ENCODE measurements at places on chromosomes 11 and 22.

- DNase-seq: peak; percentile 85
Observed at GRCh38 chr11:75583718-75584658, 21.9 kb downstream of the SERPINH1 start.

GRCh38 chr22:44933666-44934453, 75.9 kb downstream of the PHF21B start:
- no peak for DNase-seq

DNA sequence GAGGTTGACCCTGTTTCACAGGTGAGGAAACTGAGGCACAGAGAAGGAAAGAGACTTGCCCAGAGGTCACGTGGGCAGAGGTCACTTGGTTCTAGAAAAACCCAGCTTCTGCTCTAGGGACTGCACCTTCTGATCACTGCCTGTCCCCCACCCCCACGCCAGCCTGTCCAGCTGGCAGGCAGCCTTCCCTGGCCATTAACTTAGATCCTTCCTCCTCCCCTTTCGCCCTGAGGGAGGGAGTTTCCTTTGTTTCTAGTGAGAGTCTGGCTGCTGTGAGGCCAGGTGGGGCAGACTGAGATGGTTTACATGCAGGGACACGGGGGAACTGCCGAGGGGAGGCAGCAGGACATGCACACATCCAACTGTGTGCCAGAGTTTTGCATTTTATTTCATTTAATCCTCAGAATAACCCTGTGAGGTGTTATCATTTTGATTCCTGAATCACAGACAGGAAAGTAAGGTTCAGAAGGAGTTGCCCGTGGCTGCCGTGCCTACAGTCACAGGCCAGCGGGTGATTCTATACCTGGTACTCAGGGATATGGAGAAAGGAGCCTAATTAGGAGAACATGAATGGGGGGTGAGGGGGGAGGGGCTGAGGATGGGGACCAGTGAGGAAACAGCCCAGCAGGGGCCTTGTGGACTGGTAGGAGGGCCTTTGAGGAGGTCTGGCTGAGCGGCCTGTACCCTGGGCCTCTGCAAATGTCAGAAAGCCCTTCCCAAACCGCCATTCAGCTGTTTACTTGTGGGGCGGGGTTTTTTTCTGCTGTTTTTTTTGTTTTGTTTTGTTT, 3.4 kb downstream of the FAM83F start:
- peak; percentile 94 for DNase-seq

GRCh38 chr22:22185844-22186499, 58.6 kb upstream of the VPREB1 start:
- DNase-seq: no peak

DNA sequence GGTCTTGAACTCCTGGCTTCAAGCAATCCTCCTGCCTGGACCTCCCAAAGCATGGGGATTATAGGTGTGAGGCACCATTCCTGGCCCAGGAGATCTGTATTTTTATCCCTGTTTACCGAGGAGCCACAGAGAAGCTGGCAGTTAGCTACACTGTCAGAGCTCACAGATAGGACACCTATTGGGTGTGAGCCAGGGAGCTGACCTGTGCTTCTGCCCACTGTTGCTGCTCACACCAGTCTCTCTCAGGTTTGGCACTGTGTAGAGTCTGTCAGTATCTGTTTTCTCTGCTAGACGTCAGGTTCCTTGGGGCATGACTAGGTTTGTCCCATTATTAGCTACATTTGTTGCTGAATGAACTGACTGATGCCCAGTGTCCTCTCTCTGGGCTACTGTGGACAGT, 17.5 kb downstream of the PPP6R2 start:
- no peak for DNase-seq

GRCh38 chr22:29073618-29074275, 912 bp downstream of the KREMEN1 start:
- peak; percentile 82 for DNase-seq

- DNase-seq: no peak
Observed at GRCh38 chr11:123413636-123414035, 16.4 kb upstream of the GRAMD1B start.

- no peak for DNase-seq
Observed at GRCh38 chr11:50174189-50174588, 141.5 kb downstream of the OR4C45 start.

- no peak for DNase-seq
Observed at GRCh38 chr11:79340535-79340934, 100.3 kb downstream of the TENM4 start.

- DNase-seq: no peak
Observed at GRCh38 chr22:29408940-29409339, 20.6 kb upstream of the AP1B1 start.

DNA sequence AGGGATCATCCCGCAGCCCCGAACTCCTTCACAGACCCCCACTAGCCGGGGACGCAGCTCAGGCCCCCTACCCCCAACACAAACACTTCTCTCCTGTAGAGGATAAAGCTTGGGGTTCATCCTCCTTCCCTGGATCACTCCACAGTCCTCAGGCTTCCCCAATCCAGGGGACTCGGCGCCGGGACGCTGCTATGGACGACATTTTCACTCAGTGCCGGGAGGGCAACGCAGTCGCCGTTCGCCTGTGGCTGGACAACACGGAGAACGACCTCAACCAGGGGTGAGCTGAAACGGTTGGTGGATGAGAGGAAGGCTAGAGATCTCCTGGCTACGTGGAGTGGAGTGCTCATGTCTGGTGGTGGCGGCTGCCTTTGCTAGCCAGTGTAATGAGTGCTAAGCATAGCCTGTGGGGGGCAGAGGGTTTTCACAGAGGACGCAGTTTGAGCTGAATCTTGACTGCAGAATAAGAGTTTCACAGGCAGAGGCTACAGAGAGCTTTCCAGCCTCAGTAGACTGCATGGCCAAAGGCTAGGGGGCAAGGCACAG, 580 bp downstream of the ILK start:
- peak; percentile 82 for DNase-seq

- no peak for DNase-seq
Observed at GRCh38 chr11:108197351-108197750, 25.1 kb downstream of the NPAT start.
